ENCODE measurements at places on chromosomes 1 and 21.
A peak's percentile ranks its signal among the peaks of the same experiment; 100 is the strongest.

DNA sequence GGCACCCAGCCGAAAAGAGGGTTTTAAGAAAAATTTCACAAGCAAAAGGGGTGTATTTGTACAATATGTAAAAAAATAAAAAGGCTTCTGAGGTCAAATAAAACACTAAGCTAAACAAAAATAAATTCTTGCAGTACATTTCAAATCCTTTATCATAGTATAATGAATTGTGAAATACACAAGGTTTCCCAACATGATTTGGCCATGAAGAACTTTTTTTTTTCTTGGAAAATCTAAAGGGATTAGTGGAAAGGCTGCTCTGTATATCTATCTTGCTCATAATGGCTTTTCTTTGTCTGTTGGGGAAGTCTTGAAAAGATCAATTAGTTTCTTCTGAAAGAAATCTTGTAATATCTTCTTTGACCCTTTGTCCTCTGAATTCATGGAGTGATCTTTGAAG, 593.4 kb downstream of the PLPP3 start:
- DNase-seq, result no peak

- DNase-seq, result peak; percentile 3
Measured at GRCh38 chr1:153058826-153059784, 1.8 kb upstream of the SPRR2A start.

DNA sequence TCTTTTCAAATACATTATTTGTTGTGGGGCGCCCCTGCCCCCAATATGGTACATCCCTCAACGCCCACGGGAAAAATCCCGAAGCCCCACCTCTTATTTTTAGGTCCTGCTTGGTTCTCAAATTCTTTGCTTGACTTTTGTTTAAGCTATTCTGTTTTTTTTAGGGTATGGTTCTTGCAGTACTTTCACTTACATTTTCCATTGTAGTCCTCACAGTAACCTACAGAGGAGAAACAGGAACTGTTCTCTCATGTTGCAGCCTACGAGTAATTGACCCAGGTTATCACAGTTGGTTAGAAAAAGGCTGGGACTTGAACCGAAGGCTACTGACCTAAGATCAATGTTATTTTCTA, 697 bp upstream of the C21orf91 start:
- DNase-seq, result no peak

DNA sequence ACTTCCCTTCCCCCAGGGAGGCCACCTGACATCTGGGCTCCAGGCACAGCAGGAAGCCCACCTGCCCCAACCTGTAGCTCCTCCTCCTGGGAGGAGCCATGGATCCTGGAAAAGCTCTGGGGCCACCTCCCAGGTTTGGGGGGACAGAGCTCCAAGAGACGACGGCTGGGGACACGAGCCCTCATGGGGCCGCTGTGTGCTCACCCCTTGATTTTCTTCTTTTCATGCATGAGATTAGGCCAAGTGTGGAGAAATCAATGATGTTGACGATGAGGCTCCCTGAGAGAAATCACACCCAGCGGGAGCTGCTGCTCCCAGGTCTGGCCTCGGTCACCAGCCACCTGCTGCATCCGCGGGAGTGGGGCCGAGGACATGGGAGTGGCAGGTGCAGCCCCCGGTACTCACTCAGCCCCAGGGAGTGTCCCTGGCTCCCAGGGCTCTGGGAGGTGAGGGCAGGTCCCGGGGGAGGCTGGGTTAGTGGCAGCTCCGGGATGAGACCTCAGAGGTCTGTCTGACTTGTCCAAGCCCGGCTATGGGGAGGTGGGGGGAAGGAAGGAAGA, 8.7 kb downstream of the TNFRSF14 start:
- DNase-seq, result no peak

- DNase-seq, result peak; percentile 68
Measured at GRCh38 chr1:93680076-93680419, 1.6 kb downstream of the BCAR3 start.

Measured in astrocyte of the hippocampus (primary cell).